ENCODE measurements at places on chromosomes 4 and X. TPM values are rescaled to one million over a fixed set of nuclear protein-coding genes. Genes with fewer than 3 reads are reported as not detected.

The SPANXN3 gene
- not detected for total RNA-seq

The SLITRK4 gene
- total RNA-seq: not detected

The CXCL6 gene
- total RNA-seq: not detected

The SLC9B1 gene
- 4.6 TPM for total RNA-seq

The SCRG1 gene
- total RNA-seq: not detected

The SPATA18 gene
- not detected for total RNA-seq

The MAP3K15 gene
- 0.16 TPM for total RNA-seq

The F8A3 gene
- 19.0 TPM for total RNA-seq

The CHRNA9 gene
- total RNA-seq: not detected

The MAGEA11 gene
- total RNA-seq: not detected

The GPR143 gene
- total RNA-seq: not detected

The GAB1 gene
- total RNA-seq: 3.5 TPM

The TAF7L gene
- total RNA-seq: not detected

The ADH1A gene
- not detected for total RNA-seq

The MAGEA10 gene
- total RNA-seq: not detected

The PLXNA3 gene
- total RNA-seq: 78.6 TPM

The TIGD4 gene
- total RNA-seq: 0.40 TPM

All from T-helper 17 cell (primary cell).